ENCODE measurements at places on chromosomes 4 and X.

DNA sequence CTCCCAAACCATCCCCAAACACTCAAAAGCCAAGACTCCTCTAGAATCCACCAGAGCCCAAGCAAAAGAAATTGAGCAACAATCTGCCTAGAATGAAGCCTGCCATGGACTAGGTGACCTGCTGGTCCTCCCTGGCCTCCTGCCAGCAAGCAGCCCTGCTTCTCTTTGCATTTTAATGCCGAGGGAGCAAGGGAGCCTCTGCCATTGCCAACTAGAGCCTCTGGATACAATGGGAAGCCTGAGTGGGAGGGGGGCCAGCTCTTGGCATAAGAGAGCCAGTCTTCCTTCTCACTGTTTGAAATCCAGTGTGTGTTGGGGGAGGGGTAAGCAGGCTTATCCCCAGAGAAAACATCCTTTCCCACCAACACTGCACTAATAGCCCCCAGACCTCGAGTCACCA lies 1.5 kb upstream of the GDPD2 start:
- no peak for DNase-seq

GRCh38 chr4:135192751-135193535 lies 991.4 kb upstream of the PABPC4L start:
- DNase-seq = no peak

DNA sequence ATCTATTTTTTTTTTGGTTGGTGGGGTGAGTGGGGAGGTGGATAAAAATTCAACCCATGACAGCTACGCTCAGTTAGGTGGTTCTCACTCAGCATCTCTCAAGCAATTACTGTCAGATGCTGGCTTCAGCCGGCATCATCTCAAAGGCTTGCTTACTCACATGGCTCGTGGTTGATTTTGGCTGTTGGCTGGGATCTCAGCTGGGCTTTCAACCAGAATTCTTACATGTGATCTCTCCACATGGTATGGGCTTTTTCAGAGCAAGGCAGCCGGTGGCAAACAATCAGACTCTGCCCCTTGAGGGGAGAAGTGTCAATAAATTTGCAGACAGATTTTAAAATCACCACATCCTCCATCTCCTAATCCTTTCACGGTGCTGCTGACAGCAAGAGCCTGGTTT lies 47.2 kb downstream of the SLC34A2 start:
- no peak for DNase-seq

DNA sequence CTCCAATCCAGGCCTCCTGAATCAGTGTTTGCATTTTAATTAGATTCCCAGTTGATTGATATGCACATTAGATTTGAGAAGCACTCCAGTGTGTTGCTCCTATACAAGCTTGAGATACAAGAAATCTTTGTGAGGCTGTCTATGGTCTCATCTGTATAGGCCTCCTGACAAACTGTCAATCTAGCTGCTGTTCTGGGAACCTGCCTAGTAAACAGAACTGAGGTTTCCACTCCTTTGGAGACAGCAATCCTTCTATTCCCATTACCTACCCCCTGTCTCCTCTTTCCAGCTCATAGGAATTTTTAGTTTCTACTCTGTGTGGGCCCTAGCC lies 306.1 kb upstream of the EMCN start:
- DNase-seq = no peak

DNA sequence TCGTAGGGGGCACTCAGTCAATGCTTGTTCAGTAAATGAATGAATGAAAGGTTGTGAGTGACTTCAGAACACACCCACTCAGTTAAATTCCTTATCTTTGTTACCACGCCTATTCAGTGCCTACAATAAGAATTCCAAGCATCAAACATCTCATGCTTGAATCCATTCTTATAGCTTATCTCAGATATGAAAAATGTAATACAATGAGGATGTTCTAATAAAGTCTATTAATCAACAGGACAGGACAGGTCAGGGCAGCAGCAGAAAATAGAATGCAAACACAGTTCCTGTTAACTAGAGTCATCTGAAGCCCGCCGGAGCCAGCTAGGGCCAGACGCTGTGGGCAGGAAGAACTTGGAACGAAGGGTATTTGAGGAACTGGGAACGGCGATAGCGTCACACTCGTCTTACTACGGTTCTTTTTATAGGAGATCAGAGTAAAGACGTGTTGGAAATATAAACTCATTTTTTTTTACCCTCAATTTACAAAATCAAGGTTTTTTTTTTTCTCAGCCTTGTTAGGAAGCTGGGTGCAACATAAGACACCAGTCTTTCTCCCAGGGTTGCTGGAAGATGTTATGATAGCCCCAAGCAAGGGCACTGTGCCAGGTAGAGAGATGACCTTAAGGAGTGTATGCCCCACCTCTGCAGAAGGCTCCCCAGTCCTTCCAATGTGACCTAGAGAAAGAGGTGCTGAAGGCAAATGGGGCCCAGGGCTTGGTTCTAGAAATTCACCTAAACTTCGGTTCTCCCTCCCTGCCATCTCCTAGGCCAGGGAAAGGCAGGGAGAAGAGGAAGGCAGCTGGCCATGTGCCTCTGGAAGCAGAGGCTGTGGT lies 48.3 kb downstream of the SEL1L3 start:
- DNase-seq = no peak

- DNase-seq = no peak
These were observed 1.5 kb downstream of the HPRT1 start for GRCh38 chrX:134461437-134461836.

DNA sequence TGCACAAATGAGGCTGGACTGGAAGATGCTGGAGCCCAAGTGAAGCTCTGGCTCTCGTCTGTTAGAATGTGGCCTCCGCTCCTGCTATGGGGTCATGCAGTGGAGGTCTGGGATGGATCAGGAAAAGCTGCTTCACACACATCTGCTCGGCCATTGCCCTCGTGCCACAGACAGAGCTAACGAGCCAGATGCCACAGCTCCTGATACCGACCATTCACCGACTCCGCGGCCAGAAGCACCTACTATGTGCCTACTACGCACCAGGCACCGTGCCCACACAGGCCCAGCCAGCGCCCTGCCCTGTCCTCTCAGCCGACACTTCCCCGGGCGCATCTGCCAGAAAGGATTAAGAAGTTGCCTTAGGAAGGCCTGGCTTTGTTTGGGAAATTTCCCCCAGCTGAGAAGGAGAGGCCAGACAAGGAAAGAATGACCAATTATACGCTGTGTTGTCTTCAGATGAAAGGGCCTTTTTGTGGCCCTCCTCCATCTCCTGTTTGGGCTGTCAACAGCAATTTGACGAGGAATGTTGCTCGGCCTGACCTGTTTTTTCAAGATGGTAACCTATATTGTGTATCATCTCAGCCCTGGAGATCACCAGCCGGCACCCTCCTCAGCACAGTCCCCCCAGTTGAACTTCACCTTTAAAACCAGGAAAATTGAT lies 34.3 kb downstream of the HMX1 start:
- DNase-seq = no peak

DNA sequence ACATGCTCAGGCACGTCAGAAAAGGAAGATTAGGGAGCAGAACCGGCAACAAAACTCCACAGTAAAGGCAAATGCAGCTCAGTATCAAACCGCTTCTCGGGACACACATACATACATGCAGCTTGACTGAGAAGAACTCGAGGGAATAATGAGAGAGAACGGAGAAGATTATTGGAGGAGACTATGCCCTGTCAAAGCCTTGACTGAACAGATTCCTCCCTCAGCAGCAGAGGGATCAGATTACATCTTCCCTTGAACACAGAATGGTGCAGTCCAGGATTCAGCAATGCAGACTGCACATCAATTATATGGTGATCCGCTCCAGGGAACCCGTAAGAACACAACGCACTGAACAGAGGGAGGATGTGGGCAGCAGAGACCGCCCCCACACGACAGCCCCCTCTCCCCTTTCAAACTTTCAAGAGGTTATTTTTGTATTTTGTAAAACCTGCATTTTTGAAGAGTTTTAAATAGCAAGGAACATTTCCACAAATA lies 183.2 kb downstream of the FBXW7 start:
- DNase-seq = no peak

GRCh38 chr4:158857951-158858350 lies 89.1 kb downstream of the FNIP2 start:
- DNase-seq = no peak

DNA sequence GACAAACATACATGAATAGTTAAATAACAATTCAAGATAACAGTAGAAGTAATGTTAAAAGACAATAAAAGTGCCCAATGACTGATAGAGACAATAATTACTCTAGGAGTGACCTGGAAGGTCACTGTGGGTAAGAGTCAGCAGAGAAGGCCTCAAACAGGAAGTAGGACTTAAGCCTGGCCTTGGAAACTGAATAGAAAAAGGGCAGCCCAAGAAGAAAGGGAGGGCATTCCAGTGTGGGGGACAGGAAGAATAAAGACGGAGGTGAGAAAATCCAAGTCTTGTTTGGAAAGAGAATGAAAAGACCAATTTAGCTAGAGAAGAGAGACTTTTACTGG lies 6.0 kb downstream of the P2RY4 start:
- DNase-seq = no peak

DNA sequence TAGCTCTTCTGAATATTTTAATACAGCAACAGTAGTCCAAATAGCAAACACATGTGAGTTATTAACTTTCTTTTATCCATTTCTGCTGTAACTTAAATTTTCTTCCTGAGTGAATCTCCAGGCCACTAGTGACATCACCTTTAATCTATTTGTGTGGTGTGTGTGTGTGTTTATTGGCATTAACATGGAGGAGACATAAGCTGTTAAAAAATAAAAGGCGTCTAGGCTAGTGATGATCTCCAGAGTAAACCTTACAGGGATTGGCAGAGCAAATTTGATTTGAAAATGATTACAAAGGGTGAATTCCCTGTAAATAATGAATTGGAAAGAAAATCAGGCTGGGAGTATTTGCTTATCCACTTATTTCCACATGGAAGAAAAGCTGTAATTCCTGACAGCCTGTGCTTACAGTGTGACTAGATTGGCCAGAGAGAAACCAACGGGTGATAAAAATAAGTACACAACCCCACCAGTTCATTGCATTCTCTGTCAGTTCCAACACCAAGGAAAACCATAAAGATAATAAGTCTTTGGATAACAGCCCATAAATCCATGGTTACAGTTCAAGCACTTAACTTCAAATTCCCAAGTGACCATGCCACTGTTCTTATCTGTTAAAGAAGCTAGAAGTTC lies 186.1 kb downstream of the ENOX2 start:
- no peak for DNase-seq

Measured in CD4-positive, alpha-beta T cell (primary cell).